ENCODE measurements at places on chromosomes 4 and X.

- DNase-seq: no peak
Measured at GRCh38 chr4:152598454-152598853, 62.6 kb upstream of the FBXW7 start.

DNA sequence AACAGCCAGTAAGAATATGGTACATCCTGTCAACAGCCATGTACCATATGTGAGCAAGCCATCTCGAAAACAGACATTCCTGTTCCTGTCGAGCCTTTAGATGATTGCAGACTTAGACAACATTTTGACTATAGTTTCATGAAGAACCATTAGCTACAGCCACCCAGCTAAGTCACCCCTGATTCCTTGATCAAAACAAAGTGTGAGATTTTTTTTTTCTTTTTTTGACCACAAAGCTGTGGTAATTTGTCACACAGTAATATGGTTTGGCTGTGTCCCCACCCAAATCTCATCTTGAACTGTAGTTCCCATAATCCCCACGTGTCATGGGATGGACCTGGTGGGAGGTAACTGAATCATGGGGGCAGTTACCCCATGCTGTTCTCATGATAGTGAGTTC is 15.2 kb upstream of the HADH start:
- no peak for DNase-seq

DNA sequence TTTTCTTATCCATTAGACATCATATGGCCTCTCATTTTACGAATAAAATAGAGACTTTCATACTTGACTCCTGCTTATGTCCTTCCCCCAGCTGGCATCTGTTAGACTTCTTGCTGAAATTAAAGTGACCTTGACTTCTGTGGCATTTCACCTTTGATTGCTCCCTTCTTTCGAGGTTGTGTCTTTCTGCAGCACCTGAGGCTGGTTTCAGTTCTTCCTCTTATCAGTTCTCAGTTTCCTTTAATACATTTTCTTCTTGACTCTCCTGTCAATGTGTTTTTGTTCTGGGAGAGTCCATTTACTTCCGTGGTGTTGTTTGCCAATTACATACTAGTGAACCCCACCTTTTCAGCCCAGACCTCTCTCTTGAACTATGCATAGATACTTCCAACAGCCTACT is 81.6 kb downstream of the RBPJ start:
- DNase-seq: no peak

GRCh38 chr4:73021634-73022033 is 47.9 kb downstream of the COX18 start:
- DNase-seq: no peak

DNA sequence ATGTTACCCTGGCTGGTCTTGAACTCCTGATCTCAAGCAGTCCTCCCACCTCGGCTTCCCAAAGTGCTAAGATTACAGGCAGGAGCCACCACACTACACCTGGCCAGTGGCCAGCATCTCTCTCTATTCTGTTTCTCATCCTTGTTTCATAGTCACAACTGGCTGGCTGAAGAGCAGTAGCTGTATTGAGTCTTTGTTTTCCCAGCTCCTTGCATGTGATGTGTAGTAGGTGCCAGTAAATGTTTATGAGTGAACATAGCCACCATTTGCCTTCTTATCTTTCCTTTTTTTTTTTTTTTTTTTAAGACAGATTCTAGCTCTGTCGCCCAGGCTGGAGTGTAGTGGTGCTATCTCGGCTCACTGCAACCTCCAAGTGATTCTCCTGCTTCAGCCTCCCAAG is 23.6 kb downstream of the NUDT9 start:
- no peak for DNase-seq

GRCh38 chr4:96063639-96064038 is 223.7 kb downstream of the PDHA2 start:
- DNase-seq: no peak

GRCh38 chr4:16237715-16238114 is 11.4 kb upstream of the TAPT1 start:
- DNase-seq: no peak

DNA sequence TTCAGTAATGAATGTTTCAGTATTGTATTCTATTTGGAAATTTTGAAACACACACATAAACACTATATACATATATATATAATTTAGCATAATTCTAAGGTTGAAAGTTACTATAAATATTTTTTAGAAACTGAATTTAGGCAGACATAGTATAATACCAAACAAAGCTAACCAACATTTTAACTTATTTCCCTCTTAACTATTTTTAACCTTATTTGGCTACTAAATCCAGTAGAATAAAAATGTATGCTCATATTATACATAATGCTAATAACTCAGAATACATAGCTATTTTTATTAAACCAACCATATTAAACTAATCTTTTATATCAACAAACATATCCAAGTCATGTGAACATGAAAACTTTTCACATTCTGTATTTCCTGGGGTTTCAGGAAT is 563.6 kb downstream of the ADGRL3 start:
- no peak for DNase-seq

DNA sequence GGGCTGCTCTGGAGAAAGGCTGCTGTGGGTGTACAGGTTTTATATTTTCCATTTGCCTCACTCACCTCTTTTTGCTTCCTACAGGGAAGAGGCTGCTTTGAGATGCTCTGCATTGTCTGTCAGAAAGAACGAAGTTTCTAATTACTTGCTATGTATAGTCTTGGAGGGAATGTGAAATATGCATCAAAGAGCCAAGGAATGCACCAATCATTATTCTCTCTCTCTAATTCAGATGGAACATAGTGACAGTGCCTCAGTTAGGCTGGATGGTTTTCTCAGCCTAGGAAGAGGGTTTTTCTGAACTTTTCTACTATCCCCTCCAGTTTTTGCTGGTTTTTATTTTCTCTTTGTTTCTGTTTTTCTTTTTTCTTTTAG is 106.8 kb upstream of the SLC4A4 start:
- no peak for DNase-seq

GRCh38 chr4:186840771-186841301 is 117.2 kb upstream of the FAT1 start:
- DNase-seq: no peak

GRCh38 chr4:38132843-38133662 is 172.9 kb downstream of the PTTG2 start:
- DNase-seq: no peak

DNA sequence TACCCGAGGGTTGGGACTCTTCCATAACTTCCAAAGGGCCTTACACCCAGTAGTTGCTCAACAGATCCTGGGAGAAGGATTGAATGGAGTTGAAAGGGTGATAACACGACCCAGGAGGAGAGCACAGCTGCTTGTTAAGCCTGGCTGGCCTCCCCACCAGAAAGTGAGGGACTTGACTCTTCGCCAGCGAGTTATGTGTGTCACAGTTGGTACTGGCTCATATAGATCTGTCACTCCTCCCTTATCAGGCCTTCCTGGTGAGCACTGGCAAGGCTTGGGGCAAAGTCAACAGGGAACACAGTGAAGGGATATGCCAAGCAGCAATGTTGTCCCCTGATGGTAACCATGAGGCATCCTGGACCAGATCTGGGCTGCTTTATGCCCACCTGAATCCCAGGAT is 35.8 kb downstream of the APLN start:
- no peak for DNase-seq

DNA sequence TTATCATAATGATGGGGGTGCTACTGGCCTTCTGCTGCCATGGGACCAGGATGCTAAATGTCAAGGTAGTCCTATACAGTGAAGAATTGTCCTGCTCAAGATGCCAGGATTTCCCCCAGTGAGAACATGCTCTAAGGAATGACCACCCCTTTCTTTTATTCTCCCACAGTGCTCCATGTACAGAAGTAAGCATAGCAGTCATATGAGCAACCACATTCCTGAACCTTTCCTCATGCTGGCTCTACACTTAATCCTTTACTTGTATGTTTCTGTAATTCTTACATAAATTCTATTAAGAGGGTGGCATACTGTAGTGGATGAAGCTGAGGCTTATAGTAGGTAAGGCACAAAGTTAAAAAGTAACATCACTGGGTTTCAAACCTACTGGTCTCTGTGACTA is 20.2 kb downstream of the CYP2U1 start:
- DNase-seq: no peak

DNA sequence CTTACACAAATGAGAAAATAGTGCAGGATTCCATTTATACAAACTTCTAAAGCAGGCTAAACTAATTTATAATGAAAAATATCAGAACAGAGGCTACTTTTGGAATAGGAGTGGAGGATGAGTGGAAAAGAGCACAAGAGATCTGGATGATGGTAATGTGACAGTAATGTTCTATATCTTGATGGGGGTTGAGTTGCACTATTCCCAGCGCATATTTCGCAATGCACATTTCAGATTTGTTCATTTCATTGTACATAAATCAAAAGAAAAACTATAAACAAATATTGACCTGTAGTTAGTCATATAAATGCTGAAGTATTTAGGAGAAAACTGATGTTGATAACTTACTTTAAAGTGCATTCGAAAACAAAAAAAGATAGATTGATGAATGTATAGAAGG is 177.0 kb upstream of the MAOA start:
- DNase-seq: no peak

- DNase-seq: no peak
Measured at GRCh38 chrX:140034916-140035315, 69.6 kb upstream of the CXorf66 start.

DNA sequence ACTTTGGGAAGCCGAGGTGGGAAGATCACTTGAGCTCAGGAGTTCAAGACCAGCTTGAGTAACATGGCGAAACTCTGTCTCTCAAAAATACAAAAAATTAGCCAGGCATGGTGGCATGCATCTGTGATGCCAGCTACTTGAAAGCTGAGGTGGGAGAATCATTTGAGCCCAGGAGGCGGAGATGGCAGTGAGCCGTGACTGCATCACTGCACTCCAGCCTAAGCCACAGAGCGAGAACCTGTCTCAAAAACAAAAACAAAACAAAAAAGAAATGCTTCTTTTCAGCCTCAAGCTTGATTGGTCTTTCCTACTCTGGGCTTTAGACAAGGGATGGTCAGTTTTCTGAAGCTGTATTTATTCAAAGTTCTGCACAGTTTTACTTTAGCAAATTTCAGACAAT is 15.8 kb upstream of the DHRSX start:
- DNase-seq: no peak

DNA sequence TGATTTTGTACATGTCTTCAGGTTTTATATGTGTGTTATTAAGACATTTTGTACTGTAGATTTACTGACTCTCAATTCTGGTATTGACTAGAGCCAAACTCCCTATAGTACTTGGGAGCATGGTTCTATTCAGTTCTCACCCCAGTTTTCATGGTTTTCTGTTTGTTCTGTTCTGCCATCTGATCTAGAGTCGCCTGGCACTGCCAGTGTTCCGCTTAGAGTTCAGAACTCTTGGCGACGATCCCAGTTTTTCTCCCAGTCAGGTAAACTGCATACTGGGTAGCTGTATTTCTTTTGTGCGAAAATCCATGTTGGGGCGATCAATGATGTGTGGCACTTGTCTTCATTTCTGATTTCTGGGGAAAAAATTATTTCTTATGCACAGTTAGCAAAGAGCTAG is 78.0 kb downstream of the PHOX2B start:
- no peak for DNase-seq

- no peak for DNase-seq
Measured at GRCh38 chrX:1591863-1592469, 562 bp downstream of the AKAP17A start.

DNA sequence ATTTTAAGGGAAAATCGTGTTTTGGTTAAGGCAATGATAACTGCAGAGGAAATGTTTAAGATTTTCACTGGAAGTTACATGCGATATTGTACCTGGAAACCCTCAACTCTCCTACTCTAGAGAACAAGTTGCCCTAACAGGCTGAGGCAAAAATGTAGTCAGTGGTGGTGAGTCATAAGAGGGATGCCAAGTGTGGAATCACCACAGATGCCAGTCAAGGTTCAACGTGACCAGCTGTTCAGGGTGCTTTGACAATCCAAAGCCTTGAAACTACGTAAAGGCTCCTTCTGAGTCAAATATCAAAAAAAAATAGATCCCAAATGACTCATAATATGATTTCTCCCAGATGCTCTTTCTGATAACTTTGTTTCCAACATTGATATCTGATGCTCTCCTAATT is 77.9 kb upstream of the AFF2 start:
- DNase-seq: no peak

DNA sequence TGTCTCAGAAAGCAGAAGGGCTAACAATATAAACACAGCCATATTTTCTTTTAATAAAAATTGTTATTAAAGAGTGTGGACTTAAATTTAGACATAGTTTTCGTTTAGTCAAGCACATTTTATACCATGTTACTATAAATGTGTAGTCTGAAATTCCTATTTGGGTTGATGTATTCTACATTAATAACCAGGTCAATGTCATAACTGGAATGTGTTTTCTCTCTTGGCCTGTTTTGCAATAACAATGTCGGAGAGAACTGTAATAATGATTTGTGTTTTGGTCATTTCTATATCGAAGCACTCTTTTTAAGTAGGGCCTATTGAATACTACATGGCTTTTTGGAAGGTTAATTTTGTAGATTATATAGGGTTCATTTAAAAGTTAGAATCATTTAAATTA is 5.5 kb downstream of the USO1 start:
- DNase-seq: no peak

DNA sequence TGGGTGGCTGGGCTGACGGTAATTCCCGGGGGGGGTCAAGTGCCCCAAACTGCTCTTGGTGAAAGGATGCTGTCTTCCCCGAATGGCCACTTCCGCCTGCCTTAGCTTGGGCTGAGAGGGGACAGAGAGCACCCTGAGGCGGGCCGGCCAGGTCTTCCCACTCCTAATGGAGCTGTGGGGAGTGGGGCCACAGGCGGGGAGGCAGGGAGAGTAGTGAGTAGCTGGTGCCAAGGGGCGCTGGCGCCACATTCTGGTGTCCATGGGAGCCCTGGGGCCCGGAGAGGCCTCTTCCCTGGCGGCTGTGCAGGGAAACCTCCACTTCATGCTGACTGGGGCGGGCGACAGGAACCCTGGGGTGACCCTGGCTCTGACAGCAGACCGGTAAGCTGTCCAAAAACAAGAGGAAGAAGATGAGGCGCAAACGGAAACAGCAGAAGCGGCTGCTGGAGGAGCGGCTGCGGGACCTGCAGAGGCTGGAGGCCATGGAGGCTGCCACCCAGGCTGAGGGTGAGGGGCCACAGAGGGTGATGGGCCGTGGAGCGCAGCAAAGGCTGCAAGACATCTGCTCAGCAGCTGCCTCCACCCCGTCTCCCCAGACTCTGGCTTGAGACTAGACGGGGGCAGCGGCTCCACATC is 2.7 kb downstream of the SRPK3 start:
- DNase-seq: no peak

- DNase-seq: no peak
Measured at GRCh38 chrX:31190221-31190975, 118.6 kb upstream of the FTHL17 start.

- DNase-seq: no peak
Measured at GRCh38 chr4:169225058-169225751, 45.6 kb downstream of the SH3RF1 start.

DNA sequence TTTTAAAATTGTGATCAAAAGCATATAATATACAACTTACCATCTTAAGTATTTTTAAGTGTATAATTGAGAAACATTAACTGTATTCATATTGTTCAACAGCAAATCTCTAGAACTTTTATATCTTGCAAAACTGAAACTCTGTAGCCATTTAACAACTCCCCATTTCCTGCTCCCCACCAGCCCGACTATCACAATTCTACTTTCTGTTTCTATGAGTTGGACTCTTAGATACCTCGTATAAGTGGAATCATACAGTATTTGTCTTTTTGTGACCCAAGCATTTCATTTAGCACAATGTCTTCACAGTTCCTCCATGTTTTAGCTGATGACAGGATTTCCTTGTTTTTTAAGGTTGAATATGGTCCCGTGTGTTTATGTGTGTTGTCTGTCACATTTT is 106.0 kb downstream of the LRBA start:
- no peak for DNase-seq
